ENCODE measurements at places on chromosomes 4 and X. TPM values are rescaled to one million over a fixed set of nuclear protein-coding genes. Genes with fewer than 3 reads are reported as not detected.
A peak's percentile ranks its signal among the peaks of the same experiment; 100 is the strongest.

- no peaks in the 10 kb centered on the region for H3K27me3 ChIP-seq
- no peak overlapping the region for H3K27ac ChIP-seq
- H3K36me3 ChIP-seq: no peaks in the 10 kb centered on the region
- H3K4me1 ChIP-seq: no peaks in the 10 kb centered on the region
- no peak for DNase-seq
- H3K4me3 ChIP-seq: no peak overlapping the region
Observed at GRCh38 chrX:63506320-63506719, 155.2 kb upstream of the SPIN4 start.

DNA sequence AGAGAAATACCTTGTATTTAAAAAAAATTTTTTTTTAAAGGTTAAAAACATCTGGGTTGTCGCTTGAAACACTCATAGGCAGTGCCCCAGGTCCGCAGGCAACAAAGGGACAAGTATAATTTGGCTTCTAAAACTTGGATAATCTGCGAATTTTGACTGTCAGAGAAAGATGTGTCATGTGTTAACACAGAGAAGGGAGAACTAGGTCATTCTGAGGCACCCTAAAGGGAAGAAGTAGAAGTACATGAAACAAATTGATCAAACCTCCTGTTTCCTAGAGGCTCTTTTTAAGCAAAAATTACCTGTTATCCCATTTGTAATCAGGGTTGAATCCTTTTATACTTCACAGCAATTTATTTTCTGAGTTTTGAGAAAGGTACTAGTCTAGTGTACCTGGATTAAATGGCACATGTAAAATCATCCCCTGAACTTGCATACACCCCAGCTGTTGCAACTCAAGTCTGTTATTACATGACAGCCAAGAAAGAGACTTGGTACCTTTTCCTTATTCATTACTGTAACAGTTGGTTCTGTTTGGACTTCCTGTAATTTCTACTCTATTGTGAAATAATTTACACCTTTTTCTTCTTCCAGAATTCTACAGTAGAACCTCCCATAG lies 1.7 kb downstream of the SRD5A3 start:
- DNase-seq: no peak
- no peak overlapping the region for H3K27ac ChIP-seq
- no peak overlapping the region for H3K4me3 ChIP-seq
- peaks cover 4% of the 10 kb centered on the region for H3K4me1 ChIP-seq
- H3K36me3 ChIP-seq: no peaks in the 10 kb centered on the region

GRCh38 chr4:64205376-64205775 lies 203.9 kb downstream of the TECRL start:
- H3K4me1 ChIP-seq: peaks cover 4% of the 10 kb centered on the region
- H3K4me3 ChIP-seq: no peak overlapping the region
- H3K36me3 ChIP-seq: no peaks in the 10 kb centered on the region
- no peak overlapping the region for H3K27ac ChIP-seq

DNA sequence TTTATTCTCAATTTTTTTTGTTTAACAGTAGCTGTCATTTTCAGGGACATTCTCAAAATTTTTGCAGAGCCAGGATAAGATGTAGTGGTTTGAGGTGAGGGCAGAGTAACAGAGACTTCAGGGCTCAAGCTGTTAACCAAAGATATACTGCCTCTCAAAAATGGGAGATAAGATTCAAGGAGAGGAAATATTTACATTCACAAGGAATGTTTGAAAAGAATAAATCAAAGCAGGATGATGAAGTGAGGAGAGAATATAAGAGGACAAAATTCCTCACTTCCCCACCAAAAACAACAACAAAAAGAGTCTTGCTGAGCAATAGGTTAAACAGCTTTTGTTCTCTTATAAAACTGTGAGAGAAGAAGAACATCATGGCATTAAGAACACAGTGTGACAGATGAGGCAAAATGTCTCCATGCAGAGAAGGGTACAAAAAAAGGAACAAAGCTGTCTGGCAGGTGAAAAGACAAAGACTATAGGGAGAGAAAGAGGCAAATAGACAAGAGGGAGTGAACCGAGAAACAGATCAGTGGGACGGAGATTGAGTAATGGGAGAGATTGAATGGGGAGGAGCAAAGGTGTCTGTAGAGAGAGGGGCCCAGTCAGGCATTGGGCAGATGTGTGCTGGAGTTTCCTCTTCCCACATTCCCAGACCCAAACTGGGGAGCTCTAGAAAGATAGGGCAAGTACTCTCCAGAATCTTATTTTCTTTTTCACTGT lies 106.1 kb upstream of the TMEM150C start:
- H3K4me1 ChIP-seq: peaks cover 11% of the 10 kb centered on the region
- no peaks in the 10 kb centered on the region for H3K36me3 ChIP-seq
- peak; percentile 71 for DNase-seq
- H3K27ac ChIP-seq: peak overlapping the region; percentile 3
- no peaks in the 10 kb centered on the region for H3K27me3 ChIP-seq

DNA sequence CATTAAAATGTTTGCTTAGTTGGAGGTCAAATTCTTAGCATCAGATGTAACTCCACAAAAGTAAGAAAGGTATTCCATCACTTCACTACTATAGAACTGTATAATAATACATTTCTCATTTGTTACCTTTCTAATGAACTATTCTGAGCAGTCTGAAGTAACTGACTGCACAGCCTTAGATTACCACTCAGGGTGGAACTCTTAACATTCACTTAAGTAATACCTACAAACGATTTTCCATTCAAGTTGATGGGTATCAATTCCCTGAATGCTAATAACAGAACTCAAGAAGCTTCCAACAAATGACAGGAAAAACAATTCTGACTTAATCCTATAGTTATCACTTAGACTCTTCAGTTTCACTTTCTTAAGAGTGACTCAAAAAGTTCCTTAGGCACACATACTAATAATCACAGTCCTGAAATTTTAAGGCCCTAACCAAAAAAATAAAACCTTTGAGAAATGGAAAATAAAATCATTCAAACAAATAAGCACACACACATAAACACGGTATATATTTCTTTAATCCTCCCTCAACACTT lies 20.9 kb downstream of the HNRNPD start:
- H3K4me1 ChIP-seq: no peaks in the 10 kb centered on the region
- no peak overlapping the region for H3K27ac ChIP-seq
- DNase-seq: no peak
- H3K27me3 ChIP-seq: no peaks in the 10 kb centered on the region
- peaks cover 97% of the 10 kb centered on the region for H3K36me3 ChIP-seq

The TCEANC gene
- 2.4 TPM for total RNA-seq

GRCh38 chr4:174388461-174389145 lies 104.9 kb downstream of the CEP44 start:
- no peak overlapping the region for H3K4me3 ChIP-seq
- no peak overlapping the region for H3K27ac ChIP-seq

GRCh38 chr4:26074712-26075430 lies 160.9 kb downstream of the SMIM20 start:
- DNase-seq: no peak
- H3K4me1 ChIP-seq: no peaks in the 10 kb centered on the region
- H3K27me3 ChIP-seq: no peaks in the 10 kb centered on the region
- no peak overlapping the region for H3K4me3 ChIP-seq
- no peaks in the 10 kb centered on the region for H3K36me3 ChIP-seq
- no peak overlapping the region for H3K27ac ChIP-seq

The CLDN34 gene
- 0.49 TPM for total RNA-seq

GRCh38 chr4:182494103-182494502 lies 250.9 kb downstream of the TENM3 start:
- no peaks in the 10 kb centered on the region for H3K36me3 ChIP-seq
- H3K27ac ChIP-seq: no peak overlapping the region
- DNase-seq: no peak

The DKK2 gene
- not detected for total RNA-seq

- no peak overlapping the region for H3K4me3 ChIP-seq
- no peak for DNase-seq
- peaks cover 2% of the 10 kb centered on the region for H3K4me1 ChIP-seq
Observed at GRCh38 chr4:48119646-48120045, 14.4 kb downstream of the TXK start.

DNA sequence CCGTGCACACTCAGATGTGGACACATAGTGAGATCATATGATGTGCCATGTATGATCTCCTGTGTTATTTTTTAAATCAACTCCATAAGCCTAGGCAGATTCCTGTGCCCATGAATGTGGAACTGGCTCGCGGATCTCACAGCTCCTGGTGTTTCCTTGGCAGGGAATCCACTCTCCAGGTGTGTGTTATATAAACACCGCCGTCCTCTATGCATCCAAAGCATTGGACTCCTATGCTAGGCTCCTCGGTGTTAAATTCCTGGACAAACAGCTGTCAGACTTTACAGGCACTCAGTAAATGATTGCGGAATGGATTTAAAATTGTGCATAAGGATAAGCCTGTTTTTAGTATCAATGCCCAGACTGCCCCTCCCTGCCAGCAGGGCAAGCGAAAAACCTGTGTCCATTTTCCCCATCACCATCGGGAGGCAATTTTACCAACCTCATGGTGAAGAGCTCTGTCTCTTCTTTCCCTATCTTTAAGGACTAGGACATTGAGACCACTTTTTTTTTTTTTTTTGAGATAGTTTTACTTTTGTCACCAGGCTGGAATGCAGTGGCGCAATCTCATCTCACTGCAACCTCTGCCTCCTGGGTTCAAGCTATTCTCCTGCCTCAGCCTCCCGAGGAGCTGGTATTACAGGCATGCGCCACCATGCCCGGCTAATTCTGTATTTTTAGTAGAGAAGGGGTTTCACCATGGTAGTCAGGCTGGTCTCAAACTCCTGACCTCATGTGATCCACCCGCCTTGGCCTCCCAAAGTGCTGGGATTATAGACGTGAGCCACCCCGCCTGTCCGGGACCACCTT lies 23.6 kb upstream of the GPR78 start:
- DNase-seq: no peak
- H3K36me3 ChIP-seq: no peaks in the 10 kb centered on the region
- H3K27me3 ChIP-seq: no peaks in the 10 kb centered on the region
- no peak overlapping the region for H3K27ac ChIP-seq
- H3K4me1 ChIP-seq: peaks cover 23% of the 10 kb centered on the region

GRCh38 chr4:173264684-173265185 lies 69.4 kb downstream of the HMGB2 start:
- DNase-seq: peak; percentile 20
- H3K27ac ChIP-seq: no peak overlapping the region
- no peak overlapping the region for H3K4me3 ChIP-seq
- H3K27me3 ChIP-seq: no peaks in the 10 kb centered on the region

The FAT1 gene
- 66.6 TPM for total RNA-seq

The PAGE2 gene
- total RNA-seq: 0.92 TPM

GRCh38 chr4:105230287-105230686 lies 83.6 kb downstream of the TET2 start:
- H3K36me3 ChIP-seq: peaks cover 9% of the 10 kb centered on the region
- no peak for DNase-seq
- H3K27ac ChIP-seq: no peak overlapping the region

The KIT gene
- total RNA-seq: 167 TPM

DNA sequence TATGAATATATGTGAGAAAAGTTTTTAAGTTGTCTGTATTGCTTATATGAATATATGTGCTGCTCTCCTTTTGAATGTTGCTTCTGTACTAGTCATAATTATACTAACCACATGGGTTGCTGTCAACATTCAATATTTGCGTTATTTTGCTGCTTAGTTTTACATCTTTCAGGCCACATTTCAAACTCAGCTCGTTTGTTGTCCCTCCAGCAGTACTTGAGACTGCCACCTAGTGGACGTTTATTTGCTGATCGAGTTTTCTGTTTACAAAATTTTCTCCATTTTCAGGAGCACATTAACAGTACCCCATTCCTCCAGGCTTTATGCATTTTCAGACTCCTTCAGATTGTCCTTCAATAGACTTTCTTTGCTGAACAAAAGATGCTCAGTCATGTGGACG lies 75.8 kb downstream of the NUDT11 start:
- H3K4me1 ChIP-seq: peaks cover 8% of the 10 kb centered on the region
- H3K4me3 ChIP-seq: no peak overlapping the region
- no peak overlapping the region for H3K27ac ChIP-seq
- H3K27me3 ChIP-seq: no peaks in the 10 kb centered on the region
- no peaks in the 10 kb centered on the region for H3K36me3 ChIP-seq

DNA sequence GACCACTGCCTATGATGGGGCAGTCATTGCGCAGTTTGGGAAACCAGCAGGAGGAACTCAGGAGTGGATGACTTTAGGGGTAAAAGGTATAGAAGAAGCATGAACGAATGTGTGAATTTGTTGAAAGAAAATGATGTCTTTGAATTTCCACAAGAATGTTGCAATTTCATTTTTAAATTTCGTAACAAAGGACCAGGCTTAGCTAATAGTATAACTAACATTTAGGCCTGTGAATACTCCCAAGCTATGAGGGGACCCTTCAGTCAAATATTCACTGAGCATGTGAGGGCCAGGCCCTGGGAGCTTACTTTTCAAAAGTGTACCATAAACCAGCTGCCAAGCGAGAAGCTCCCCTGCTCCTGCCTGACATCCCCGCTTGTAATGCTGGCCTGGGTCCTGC lies 5.3 kb downstream of the MPC1L start:
- H3K27ac ChIP-seq: no peak overlapping the region
- no peak for DNase-seq
- H3K27me3 ChIP-seq: no peaks in the 10 kb centered on the region
- H3K36me3 ChIP-seq: peaks cover 7% of the 10 kb centered on the region
- no peak overlapping the region for H3K4me3 ChIP-seq

GRCh38 chr4:152138451-152138850 lies 377.6 kb upstream of the GATB start:
- no peak for DNase-seq
- H3K4me1 ChIP-seq: no peaks in the 10 kb centered on the region
- H3K36me3 ChIP-seq: no peaks in the 10 kb centered on the region
- H3K4me3 ChIP-seq: no peak overlapping the region
- H3K27me3 ChIP-seq: no peaks in the 10 kb centered on the region
- H3K27ac ChIP-seq: no peak overlapping the region

DNA sequence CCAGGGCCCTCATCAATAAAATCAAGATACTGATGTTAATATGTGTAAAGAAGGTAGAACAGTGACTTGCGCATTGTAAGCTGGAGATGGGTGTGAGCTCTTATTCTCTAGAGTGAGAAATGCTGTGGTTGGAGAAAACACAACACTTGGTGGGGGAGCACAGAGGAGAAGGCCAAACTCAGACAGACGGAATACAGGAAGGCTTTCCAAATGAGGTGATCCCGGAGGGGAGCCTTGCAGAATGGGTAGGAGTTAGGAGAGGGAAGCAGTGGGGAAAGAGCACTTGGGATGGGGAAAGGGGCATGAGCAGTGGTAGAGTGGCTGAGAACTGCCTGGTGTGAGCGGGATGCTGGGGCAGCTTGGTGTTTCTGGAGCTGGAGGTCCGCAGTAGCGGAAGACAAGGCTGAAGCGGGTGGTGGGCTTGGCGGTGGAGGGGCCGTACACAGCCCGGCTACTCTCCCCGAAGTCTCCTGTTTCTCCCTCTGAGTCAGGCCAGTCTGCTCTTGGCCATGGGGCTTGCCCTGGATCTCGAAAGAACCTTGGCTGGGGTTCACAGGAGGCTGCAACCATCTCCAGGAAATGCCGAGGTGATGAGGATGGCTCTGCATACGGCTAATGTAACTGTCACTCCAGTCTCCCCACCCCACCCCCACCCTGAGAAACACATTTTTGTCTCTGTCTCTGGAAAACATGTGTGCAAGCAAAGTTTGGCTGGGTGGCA lies 11.3 kb upstream of the PLAC1 start:
- H3K36me3 ChIP-seq: no peaks in the 10 kb centered on the region
- no peaks in the 10 kb centered on the region for H3K27me3 ChIP-seq
- no peak for DNase-seq
- no peaks in the 10 kb centered on the region for H3K4me1 ChIP-seq
- no peak overlapping the region for H3K27ac ChIP-seq

The ZGRF1 gene
- 29.1 TPM for total RNA-seq

- no peak overlapping the region for H3K27ac ChIP-seq
- H3K27me3 ChIP-seq: no peaks in the 10 kb centered on the region
- DNase-seq: no peak
- no peaks in the 10 kb centered on the region for H3K4me1 ChIP-seq
- H3K36me3 ChIP-seq: no peaks in the 10 kb centered on the region
Observed at GRCh38 chr4:148737061-148737770, 295.0 kb upstream of the NR3C2 start.
